SJSA1 (cell line): ENCODE measurements at places on chromosomes 11 and 22.

GRCh38 chr11:85394283-85394682 is 232.9 kb downstream of the DLG2 start:
- DNase-seq: no peak

DNA sequence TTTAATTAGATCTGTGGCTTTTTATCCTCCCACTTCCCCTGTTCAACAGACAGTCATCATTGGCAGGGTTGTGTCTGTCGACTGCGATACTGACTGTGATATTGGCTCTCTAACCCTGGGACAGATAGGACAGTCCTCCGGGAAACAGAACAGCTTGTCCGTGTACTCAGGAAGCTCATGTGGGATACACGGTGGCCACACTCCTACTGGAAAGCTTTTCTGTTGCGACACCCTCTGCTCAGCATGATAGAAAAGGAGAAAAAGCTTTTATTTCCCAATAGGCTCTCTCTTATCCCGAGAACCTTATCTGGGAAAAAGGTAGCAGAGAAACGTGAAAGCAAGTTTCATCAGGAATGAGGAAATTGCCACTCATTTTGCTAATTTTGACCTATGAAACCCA is 60.4 kb upstream of the HSPA8 start:
- DNase-seq: peak; percentile 2

DNA sequence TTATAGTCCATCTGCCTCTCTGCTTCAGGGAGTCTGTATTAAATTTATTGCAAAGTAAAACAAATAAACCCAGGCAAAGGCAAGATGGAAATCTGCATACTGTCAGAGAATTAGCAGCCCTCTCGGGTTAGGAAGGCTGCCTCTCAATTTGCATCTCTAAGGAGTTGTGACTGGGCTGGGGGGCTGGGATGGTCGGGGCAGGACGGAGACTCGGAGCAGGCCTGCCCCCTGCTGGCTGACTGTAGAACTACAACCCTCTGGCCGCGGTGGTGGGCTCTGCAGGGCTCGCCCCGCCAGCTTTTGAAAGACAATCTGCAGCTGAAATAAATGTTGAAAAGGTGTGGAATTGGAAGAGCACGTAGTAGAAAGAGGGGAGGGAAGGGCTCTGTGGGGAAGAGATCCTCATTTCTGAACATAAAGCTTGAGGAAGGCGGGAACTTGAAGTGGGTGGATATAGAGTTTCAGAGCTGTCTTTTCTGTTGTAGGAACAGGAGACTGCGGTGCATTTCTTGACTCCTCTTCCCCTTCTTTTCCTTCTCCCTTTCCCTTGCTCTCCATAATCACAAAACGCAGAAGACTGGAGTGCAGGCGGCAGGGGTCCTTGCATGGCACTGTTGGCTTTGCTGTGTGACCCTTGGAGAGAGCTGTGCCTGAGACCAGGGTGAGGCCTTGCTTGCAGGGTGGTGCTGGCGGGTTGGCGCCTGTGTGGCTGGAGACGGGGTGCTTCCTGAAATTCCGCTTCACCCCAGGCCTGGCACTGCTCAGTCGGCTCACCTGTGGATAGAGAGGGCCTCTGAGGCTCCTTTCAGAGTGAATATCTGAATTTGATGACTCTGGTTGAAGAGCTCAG is 22.6 kb upstream of the PKNOX2 start:
- DNase-seq: peak; percentile 13

- DNase-seq: no peak
Measured at GRCh38 chr22:30947816-30948454, 20.6 kb downstream of the MORC2 start.

- peak; percentile 43 for DNase-seq
Measured at GRCh38 chr11:78038697-78039313, 15.7 kb upstream of the KCTD14 start.

DNA sequence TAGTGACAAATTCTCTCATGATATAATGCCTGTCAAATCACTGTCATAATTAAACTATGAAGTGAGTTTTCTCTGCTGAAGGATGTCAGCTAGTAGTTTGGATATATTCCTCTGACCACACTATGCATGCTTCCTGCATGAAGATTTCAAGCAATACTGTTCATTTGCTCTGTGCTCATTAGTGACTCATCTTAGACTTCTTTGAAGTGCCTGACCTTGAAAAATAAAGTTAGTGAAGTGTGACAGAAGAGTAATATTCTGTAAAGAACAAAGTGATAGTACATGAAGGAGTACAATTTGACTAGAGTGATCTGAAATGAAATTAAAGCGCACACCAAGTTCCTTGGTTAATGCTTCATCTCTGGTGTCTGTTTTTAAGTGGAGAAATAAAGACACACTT is 629.5 kb upstream of the ANO3 start:
- no peak for DNase-seq

DNA sequence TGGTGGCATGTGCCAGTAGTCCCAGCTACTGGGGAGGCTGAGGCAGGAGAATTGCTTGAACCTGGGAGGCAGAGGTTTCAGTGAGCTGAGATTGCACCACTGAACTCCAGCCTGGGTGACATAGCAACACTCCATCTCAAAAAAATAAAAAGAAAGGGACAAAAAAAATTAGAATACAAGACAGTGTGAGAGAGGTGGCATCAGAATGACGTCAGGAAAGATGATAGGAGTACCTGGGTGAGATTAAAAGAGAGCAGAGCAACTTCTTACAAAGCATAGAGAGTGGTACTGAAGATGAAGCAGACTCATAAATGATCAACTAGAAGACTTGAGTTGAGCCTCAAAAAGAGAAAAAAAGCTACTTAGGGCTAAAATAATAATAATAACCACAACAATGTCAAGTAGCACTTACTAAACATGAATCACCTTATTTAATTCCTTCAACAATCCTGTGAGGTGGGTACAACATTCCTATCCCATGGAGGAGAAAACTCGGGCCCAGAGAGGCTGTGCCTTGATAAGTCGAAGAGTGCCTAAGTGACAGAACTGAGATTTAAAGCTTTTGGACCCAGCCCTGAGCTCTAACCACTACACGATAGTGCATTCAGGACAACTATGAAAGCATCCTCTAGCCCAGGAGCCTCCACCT is 5.2 kb upstream of the SLN start:
- peak; percentile 3 for DNase-seq

GRCh38 chr11:31325160-31325559 is 44.4 kb downstream of the DCDC1 start:
- DNase-seq: no peak

DNA sequence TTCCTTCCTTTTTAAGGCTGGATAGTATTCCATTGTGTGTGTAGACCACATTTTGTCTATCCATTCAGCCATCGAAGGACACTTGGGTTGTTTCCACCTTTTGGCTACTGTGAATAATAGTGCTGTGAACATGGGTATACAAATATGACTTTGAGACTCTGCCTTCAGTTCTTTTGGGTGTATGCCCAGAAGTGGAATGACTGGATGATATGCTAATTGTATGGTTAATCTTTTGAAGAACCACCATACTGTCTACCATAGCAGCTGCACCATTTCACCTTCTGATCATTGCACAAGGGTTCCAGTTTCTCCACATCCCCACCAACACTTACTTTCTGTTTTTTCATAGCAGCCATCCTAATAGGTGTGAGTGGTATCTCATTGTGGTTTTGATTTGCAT is 30.3 kb downstream of the SGSM1 start:
- no peak for DNase-seq

DNA sequence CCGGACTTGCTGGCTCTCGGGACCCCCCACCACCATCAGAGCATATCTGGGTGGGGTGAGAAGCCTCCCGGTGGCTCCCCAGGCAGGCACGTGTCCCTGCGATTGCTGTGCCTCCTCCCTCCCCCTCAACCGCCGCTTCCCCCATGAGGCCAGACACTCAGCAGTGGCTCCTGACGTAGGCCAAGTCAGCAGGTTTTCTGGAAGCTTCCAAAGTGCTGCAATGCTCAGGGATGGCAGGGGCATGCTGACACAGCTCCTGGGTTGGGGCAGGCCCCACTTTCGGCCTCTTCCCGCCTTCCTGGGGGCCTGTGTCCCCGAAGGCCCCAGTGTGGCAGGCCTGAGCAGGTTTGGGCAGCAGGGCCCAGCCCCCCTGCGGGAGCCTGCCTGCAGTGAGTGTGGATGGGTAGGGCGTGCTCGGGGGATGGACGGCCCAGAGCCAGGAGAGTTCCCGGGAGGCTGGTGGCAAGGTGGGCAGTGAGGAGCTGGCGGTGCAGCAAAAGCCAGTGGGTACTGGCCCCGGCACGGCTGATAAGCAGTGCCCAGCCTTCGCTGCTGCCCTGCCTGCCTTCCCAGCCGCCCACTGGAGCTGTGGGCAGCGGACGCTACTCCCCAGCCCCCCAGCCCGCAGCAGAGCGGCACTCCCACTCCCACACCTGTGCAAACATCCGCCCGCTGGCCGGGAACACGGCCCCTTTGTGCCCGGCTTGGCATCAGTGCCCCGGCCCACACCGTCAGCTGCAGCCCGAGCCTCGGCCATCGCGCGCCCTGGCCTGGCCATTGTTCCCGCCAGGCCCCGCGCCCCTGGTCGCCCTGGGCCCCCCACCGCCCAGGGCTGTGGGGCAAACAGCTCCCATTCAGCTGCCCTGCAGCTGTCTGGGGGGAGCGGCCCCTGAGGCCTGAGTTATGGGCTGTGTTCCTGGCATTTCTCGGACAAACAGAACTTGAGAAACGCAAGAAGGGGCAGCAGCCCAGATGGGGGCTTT is 125.0 kb downstream of the KCNQ1OT1 start:
- no peak for DNase-seq

DNA sequence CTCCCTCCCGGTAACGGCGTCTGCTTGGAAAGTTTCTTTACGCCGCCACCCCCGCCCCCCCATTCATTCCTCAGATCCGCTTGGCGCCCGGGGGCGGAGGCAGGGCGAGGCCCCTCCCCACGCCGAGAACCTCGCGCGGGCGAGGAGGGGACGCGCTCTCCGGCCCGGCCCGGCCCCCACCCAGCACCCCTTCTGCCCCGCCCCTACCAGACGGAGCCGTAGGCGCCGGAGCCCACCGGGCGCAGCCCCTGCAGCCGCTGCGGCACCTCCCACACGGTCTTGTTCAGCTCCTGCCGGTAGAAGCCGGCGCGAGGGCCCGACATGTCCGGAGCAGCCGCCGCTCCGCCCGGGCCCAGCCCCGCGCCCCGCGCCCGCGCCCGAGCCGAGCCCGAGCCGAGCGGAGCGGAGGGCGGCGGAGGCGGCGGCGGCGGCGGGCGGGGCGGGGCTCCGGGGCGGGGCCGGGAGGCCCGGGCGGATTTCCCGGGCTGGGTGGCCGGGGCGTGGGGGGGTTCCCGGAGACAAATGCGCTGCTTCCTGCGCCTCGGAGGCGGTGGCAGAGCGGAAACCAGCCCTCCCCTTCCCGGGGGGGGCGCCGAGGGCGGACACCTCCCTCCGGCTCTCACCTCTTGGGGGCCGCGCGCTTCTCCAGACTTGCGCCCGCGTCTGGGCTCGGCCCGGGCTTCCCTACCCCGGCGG is at the start of gene MAPK11:
MAPK11 (minus strand) TSS at position 411 of the 696 bp plus-strand sequence; CDS start at position 323, 88 bp downstream.
- no peak for DNase-seq

GRCh38 chr11:8011371-8011770 is 24.2 kb downstream of the EIF3F start:
- DNase-seq: no peak

GRCh38 chr11:105132716-105133511 is 6.7 kb downstream of the CARD18 start:
- peak; percentile 57 for DNase-seq

GRCh38 chr11:71545405-71545966 is 2.7 kb upstream of the KRTAP5-9 start:
- no peak for DNase-seq

GRCh38 chr11:59436169-59436568 is at the start of gene OR5A1:
Gene OR5A1, plus strand, starts transcription at chr11:59436469. Its CDS starts 6,700 bp downstream, at chr11:59443169.
- DNase-seq: no peak

- DNase-seq: no peak
Measured at GRCh38 chr22:29197096-29197495, 8.6 kb upstream of the EMID1 start.

DNA sequence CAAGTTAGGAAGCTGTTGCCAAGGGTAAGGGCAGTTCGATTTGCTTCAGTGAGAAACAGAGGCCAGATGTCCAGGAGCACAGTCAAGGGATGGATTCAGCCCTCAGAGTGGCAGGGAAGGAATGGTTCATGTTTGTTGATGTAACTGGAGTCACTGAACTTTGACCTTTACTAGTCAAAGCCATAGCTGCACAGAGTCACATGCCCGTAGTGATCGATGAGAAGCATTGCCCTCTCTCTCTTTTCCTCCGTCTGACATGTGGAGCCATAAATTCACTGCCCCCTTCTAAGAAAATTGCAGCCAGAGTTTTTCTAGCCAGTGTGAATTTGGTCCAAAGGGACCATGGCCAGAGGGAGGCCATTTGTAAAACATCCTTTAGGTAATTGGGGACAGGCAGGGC is 124.1 kb upstream of the MTNR1B start:
- DNase-seq: no peak

GRCh38 chr22:48618326-48618725 is 1209.3 kb downstream of the BRD1 start:
- DNase-seq: no peak

DNA sequence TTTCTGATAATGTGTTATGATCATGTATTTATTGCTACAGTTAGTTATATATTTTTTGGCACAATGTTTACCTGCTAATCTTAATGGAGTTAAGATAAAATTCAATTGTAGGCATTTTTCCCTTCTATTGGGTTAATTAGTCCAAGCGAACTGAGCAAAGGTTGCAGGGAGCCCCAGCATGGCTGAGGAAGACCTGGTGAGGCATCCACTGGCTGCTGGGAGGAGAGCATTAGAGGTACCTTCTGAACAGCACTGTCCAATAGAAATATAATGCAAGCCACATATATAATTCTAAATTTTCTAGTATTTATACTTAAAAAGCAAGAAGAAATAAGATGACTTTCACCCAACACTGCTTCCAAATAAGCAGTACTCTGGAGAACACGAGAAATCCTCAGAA is 689 bp upstream of the TMEM126A start:
- no peak for DNase-seq

DNA sequence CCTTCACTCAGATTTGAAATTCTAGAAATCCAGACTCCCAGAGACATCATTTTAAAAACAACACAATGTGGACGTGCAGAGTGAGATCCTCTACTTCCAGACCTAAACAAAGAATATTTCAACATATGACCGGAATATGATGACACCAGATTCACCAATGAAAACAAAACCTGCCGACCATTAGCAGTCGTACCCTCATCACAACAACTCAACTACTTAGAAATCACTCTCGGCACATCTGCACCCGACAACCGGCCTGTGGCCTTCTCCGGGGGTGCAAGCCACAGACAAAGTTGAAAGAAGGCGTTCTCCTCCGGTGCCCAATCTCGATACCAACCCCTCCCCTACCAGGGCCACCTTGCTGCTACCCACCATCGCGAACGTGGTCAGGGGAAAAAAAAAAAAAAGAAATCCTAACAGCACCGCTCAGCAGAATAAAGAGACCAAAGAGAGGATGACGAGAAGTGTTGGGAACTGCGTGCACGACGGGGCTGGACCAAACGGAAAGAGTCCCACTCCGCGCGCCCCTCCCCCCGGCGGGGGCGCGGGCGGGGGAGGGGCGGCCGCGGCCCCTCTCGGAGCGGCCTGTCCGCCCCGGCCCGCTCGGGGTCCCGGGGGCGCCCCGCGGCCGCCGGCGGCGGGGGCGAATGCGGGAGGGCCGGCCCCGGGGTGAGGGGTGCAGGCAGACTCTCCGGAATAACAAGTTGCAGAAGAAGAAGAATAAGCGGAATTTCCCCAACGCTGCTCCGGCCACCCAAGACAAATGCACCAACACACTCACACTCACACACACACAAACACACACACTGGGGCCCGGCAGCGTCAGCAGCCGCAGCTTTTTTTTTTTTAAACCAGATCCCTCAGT is 1.7 kb downstream of the PHF21A start:
- DNase-seq: peak; percentile 70

- DNase-seq: no peak
Measured at GRCh38 chr11:25710975-25711374, 621.0 kb upstream of the ANO3 start.
